ENCODE measurements at places on chromosomes 7 and 10.

DNA sequence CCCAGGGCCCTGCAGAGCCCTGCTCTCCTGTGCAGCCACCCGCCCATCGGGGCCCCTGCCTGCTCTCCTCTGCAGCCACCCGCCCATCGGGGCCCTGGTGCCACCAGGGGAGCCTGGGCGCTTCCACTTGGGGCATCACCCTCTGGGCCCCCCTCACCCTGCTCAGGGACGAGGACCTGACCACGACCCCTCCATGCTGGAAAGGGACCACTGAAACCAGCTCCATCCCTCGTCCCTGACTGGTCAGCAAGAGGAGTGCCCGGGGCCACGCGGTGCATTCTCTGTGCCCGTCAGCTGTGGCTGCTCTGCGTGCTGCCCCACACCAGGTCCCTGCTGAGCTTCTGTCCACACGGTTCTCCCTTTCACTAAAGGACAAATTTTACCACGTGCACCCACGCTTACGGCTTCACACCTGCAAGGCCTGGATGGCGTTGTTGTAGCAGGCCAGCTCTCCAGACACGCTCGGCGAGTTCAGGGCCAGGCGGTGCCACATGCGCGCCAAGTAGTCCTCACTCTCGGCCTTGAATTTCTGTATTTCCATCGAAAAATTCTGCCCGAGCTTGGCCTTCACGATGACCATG, 57.6 kb downstream of the CFAP46 start:
- DNase-seq, result no peak

- DNase-seq, result no peak
Measured at GRCh38 chr7:80453699-80454340, 58.0 kb downstream of the GNAT3 start.

DNA sequence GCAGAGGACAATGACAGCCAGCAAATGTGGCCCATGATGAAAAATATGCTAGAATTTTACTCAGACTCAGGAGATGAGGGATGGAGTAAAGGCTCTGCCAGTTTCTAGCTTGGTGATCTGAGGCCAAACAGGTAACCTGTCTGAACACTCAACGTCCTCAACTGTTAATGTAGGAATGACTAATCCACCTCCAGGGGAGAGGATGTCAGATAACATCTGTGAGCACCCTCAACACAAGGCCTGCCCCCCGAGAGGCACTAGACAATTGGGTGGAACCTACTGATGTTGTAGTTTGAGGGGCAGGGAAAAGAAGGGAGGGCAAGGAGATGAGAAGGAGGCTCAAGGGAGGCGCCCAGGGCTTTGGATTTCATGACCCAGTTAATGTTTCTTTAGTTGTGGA, 445.1 kb downstream of the PLXNA4 start:
- no peak for DNase-seq

DNA sequence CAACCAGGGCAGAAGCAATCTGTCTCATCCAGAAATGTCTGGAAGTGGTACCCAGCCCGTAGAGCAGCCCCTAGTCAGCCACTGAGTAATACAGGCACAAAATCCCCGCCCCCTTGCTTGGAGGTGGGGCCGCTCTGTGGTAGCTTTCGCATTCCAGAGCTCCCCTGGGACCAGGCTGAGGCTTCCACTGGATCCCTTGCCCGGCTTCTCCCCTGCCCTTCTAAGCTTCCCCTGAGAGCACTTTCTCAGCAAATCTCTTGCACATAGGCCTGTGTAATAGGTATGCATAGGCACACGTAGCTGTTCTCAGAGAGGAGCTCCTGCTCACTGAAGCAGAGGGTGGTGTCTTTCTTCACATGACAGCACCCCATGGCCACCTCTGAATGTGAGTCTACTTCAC, 144.2 kb downstream of the BMS1 start:
- DNase-seq, result no peak

DNA sequence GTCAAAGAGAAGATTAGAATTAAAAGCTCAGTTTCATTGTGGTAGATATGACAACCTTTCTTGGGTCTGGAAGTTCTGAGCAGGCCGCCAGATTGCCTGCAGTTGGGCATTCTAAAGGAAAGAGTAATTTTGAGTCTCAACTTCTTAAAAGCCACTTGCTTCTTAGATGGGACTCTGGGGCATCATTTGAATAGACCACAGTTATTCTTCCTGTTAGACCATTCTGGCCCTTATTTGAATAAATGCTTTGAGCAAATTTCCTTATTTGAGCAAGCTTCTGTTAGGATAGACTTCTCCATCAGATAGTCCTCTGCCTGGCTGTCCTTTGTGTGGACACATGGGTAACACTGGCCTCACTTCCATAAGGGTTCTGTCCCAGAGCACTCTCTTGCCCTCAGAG, 40.2 kb downstream of the SND1 start:
- DNase-seq, result no peak

DNA sequence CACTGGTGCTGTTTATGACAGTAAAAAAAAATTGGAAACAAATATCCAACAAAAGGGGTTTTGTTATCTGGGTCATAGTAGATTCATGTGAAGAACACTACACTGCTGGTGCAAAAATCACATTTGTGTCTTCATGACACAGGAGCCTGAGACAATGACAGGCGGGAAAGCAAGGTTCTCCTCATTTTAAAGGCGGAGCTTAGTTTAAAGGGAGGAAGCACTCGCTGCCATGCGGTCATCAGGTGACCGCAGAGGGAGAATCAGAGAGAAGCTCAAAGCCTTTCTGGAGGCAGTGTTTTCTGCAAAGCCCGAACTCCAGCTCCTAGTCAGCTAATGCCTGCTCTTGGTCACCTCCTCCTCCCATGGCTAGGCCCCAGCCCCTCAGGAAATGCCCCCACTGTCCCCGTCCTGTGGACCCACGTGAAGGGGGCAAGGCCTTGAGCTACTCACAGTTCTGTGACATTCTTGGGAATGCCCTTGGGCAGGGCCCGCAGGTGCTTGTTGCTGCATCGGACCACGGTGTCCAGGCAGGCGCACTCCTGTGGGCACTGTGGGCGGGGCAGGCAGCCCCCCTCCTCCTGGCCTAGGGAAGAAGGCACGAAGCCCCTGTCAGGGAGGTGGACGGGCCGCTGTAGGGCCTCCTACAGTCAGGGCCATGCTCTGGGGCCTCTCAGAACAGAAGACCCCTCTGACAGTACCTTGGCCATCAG, 146.1 kb downstream of the SLIT1 start:
- no peak for DNase-seq

DNA sequence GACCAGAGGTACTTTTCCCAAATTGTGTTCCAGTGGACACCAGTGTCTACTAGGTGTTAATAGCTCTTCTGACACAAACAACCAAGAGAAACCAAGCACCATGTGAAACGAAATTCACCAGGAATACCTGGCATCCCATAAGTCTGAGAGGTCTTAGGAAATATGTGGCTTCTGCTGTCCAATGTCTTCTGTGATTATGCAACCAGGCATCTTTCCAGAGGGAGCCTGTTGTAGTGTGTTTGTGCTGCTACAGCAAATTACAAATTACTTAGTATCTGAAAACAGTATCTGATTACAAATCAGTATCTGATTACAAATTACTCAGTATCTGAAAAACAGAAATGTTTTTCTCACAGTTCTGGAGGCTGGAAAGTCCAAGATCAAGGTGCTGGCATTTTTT, 133.6 kb upstream of the NPVF start:
- no peak for DNase-seq
